Activated CD8-positive, alpha-beta memory T cell treated with anti-CD3 and anti-CD28 coated beads for 4 hours (primary cell): ENCODE measurements at places on chromosomes 12 and 14.

DNA sequence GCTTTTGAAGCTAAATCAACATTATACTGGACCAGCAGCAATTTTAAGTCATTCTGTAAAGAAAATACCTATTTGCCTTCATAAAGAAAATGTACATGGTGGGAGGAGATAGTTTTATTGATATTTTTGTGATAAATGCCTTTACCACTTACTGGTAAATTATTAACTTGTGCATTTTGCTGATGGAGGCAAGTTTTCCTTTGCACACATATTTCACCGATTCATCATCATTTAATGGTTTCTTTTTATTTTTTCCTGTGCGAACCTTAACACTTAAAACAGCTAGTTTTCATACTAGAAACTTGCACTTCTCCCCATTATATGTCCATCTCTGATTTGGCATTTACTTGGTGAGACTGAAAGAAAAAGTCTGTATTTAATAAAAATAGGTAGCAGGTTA, 239.3 kb downstream of the TRHDE start:
- no peak for DNase-seq

- DNase-seq: no peak
Observed at GRCh38 chr12:131720921-131721320, 10.0 kb downstream of the SFSWAP start.

GRCh38 chr12:94768398-94769046, 118.2 kb upstream of the TMCC3 start:
- DNase-seq: no peak

DNA sequence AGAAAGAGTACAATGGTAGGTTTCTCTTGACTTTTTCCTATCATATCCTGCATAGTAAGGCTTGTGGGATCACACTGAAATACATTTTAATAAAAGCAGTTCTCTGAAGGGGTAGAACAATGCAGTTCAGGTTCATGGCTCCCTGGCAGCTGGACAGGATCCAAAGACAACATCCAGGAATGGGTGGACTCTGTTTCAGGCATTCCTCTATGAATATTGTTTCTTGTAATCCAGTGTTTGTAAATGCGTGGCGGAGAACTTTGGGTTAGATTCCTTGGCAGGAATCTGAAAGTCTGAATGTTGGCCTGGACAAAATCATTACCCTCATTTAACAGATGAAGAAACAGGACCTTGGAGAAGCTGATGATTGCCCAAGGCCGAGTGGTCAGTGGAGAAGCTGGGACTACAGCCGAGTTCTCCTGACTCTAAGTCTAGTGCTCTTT, 43.5 kb downstream of the SYNE2 start:
- no peak for DNase-seq

- no peak for DNase-seq
Observed at GRCh38 chr12:106871477-106871876, 84.2 kb upstream of the TMEM263 start.

GRCh38 chr14:91310606-91311283, 66.2 kb upstream of the GPR68 start:
- no peak for DNase-seq

DNA sequence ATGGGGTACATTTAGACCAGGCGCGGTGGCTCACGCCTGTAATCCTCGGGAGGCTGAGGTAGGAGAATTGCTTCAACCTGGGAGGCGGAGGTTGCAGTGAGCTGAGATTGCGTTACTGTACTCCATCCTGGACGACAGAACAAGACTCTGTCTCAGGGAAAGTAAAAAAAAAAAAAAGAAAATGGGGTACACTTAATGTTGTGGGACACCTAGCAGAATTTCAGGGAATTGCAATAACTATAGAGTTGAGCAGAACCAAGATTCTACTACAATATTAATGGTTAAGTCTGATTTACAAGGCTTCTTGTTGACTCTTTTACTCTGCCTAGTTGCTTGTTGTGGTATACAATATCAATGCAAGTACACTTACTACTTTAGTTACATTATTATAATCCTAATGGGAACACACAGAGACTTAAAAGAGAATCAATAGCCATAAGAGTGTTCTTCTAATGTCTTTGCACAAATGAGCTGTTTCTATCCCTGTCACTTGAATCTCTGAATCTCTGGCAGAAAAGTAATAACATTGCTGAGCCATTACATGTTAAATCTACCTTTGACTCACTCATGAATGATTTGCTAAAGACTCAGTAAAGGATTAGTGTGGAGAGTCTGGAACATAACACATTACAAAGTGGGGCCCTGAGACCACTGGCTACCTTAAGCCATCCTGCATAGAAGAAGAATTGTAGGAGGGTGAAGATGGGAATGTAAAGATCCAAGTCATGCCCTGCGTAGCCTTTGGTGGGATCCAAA, 22.7 kb downstream of the BEST3 start:
- DNase-seq: no peak

DNA sequence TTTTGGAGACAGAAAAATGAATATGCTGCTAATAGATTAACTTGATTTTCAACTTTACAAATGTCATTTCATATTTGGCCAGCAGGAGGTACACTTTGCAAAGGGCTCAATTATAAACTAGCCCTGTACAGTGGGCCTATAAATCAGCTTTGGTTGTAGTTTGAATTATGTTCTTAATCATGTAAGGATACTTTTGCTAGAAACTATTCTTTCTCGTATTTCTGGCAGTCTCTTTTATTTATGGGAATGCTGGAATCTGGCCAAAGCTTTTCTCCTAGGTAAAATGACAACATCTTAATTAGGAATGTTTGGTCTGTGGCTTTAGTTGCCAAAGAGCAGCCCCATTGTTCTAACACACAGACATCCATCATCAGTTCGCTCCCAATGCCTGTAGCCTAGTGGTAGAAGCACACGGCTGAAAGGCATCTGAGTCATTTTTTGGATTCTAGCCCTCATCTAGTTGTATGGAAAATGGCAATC, 1322.3 kb upstream of the SEL1L start:
- no peak for DNase-seq

GRCh38 chr12:124761871-124762270, 101.8 kb downstream of the SCARB1 start:
- DNase-seq: no peak

GRCh38 chr12:68331500-68331868, 678 bp downstream of the MDM1 start:
- no peak for DNase-seq

- no peak for DNase-seq
Observed at GRCh38 chr12:131919051-131919347, 10.1 kb upstream of the PUS1 start.

DNA sequence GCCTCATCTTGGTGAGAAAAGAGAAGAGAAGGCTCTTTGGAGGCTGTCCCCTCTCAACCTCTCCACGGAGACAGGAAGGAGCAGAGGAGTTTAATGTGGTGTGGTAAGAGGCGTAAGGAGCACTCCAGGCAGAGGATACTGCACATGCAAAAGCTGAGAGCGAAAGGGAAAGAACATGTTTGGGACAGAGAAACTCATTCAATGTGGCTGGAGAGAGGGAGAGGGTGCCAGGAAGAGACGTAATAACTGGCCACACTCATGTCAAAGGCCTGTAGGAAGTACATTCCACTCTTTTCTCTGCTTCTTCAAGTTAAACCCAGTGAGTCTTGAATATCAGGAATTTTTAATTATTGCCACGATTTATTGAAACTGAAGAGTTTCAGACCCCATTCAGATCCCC, 12.0 kb downstream of the VDR start:
- no peak for DNase-seq

GRCh38 chr14:35158491-35158890, 36.1 kb downstream of the PRORP start:
- no peak for DNase-seq

DNA sequence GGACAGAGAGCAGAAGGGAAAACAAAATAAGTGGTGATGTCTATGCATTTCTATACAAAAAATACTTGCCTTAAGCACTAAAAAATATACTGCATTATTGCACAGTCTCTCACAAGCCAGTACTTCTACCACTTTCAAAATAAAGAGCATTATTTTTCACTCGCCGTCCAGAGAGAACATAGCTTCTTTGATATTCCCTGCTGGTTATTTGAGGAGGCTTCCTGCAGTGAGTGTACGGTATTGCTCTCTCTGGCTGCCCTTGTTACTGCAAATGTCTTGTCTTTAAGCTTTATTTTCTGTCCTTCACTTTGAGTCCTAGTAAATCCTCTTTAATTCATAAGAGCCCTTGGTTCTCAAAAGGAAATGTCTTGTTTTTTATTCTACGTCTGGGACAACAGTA, 81.1 kb downstream of the EML1 start:
- no peak for DNase-seq

- DNase-seq: no peak
Observed at GRCh38 chr12:26027401-26027800, 68.9 kb downstream of the RASSF8 start.

GRCh38 chr12:67966560-67966959, 22.7 kb upstream of the IFNG-AS1 start:
- no peak for DNase-seq

DNA sequence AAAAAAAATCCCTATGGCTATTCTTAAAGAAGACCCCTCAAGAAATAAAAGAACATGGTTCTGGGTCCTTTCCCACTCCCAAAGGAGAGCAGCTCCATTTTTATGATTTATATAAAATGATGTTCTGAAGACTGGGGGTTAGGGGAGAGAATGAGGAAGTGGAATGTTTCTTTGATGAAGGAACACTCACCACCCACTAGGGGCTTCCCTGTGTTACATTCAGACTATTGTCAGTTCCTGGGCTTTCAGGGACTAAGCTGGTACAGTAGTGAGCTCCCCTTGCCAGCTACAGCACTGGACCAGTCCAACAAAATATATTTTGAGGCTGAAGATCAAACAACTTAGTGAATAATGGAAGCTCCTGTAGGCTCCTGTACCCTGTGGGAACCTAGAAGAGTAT, 98.9 kb downstream of the HMGA2 start:
- DNase-seq: no peak

DNA sequence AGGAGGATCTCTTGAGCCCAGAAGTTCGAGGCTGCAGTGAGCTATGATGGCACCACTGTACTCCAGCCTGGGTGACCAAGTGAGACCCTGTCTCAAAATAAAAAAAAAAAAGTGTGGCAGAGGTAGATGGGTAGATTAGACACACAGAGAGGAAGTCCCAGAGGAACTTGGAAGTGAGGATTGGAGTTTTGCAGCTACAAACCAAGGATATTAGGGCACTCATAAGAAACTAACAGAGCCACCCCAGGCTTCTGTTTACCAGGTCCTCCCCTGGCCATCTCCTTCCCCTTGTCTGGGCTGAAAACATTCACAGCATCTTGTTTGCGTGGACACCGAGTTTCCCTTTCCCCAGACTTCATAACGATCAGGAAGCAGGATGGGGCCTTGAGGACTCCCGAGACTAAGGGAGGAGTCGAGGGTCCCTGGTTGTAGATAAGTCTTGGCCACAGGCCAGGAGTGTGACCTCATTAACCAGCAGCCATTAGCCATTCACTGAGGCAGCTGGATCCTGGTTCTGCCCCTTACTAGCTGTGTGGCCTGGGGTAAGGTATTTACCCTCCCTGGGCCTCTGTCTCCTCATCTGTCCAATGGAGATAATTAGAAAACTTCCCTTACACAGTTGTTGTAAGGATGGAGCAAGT, 2.1 kb downstream of the MAP1LC3B2 start:
- DNase-seq: no peak

DNA sequence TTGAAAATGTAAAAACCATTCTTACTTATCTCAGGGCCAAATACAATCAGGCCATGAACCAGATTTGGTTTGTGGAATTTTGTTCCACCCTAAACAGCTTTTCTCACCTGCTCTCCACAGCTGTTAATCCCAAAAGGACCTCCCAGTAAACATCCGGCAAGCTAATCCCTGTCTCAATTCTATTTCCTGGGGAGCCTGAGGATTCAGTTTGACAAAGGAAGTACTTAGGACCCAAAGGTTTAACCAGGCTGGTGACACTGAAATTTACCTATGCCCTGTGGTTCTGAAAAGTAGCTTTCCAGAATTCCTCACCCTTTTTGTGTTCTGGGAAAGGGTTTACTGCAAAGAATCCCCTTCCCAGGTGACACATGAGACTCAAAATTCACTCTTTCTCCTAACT, 15.0 kb downstream of the CAPZA3 start:
- no peak for DNase-seq

DNA sequence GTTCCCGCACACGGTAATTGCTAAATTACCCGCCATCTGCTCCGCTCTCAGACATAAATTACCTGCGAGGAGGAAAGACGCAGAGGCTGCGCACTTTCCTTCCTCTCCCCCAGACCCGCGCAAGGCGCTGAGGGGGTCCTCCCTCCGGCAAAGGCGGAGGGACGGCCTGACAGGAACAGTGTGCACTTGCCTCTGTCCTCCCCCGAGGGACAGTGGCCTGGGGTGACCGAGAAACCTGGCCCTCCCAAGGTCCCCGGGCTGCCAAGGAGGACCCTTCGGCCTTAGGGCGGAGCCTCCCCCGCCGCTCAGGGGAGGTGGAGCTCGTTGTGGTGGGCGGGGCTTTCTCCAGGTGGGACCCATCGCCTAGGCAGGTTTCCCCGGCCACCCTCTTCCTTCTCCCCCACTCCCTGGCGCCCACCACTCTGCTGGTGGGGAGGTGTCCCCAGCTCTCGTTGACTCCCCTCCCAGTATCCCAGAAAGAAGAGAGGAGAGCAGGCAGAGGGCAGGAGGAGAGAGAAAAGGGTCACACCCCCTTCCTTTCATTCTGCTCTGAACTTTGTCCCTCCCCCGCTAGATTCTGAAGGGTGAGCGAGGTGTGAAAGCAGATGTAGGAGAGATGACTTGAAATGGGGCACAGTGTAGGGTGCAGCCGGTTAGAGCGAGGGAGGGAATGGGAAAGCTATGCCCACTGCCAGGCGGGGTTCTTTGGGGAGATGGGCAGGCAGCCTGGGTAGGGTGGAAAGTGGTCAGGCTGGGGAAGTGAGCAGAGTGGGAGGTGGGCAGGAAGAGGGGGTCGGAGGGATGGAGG, 11.4 kb upstream of the CALCOCO1 start:
- no peak for DNase-seq

- DNase-seq: no peak
Observed at GRCh38 chr14:88621100-88621499, 58.3 kb downstream of the ZC3H14 start.

DNA sequence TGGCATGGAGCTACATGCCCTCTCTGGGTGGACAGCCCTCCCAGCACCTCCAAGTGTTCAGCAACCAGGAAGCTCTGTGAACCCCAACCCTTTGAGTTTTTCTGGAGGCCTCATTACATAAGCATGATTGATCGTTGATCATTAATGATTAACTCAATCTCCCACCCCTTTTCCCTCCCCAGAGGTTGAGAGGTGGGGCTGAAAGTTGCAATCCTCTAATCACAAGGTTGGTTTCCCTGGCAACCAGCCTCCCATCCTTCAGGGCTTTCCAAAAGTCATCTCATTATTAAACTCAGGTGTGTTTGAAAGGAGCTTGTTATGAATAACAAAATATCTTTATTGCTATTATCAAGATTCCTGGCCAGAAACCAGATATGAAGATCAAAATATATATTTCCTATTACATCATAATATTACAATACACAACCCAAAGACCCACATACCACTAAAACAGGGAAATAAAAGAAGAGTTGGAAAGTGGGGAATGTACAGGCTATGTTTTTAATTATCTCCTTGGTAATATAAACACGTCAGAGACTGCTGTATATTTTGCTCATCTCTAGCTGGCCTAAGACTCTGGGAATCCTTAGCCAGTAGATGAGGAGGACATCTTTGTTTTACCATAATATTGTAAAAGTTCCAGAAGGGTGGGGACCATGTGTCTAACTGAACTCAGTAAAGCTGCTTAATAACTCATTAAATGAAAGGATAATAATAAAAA, 73.6 kb downstream of the SSPN start:
- DNase-seq: no peak

- DNase-seq: peak; percentile 36
Observed at GRCh38 chr14:71138448-71139293, 231.4 kb downstream of the PCNX1 start.
